ENCODE measurements at places on chromosomes 13 and 19.

GRCh38 chr13:83184819-83185218 is 697.5 kb downstream of the SLITRK1 start:
- no peak for DNase-seq

DNA sequence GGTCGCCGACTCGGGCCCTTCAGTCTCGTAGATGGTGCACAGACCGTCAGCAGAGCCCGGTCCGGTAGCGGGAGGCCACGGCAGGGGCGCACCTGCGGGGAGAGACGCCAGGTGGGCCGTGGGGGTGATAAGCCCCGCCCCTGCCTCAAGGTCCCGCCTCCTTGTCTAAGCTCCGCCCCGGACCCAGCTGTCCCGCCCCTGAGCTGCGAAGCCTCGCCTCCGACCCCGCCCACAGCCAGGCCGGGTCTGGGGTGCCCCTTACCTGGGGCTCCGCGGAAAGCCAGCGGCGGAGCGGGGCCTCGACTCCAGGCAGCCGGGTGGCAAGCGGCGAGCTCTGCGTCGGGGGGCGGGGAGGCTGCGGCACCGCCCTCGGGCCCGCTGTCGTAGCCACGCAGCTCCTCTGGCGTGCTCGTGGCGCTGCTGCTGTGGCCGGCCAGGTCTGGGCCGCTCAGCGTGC is 4.7 kb downstream of the PRR36 start:
- DNase-seq: peak; percentile 84

DNA sequence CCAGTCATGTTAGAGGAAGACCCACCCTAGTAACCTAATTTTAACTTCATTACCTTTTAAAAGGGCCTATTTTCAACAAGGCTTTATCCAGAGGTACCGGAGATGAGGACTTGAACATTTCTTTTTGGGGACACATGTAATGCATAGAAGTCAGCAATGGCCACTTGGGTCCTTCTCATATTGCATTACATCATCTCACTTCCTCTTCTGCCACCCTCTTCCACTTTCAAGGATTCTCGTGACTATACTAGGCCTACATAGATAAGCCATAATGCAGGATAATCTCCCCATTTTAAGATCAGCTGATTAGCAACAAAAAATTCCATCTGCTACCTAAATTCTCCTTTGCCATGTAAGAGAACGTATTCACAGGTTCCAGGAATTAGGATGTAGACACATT is 557.2 kb downstream of the KCTD12 start:
- DNase-seq: no peak

DNA sequence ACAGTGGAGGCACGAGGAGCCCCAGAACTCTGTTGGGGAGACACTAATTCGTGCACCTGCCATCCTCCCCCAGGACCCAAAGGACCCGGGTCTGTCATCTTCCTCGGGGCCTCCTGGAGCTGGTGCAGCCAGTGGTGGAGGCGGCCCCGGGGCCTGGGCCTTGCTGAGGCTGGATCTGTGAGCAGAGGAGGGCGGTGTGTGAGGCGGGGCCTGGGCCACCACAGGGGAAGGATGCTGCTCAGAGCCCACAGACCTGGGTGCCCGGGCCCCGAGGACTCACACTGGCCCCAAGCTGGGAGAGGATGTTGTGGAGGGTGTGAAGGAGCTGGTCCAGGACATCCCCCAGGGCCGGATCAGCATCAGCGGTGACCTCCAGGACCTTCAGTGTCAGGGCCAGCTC is 8.3 kb downstream of the IFNL3 start:
- DNase-seq: no peak

- no peak for DNase-seq
Observed at GRCh38 chr13:49922301-49922700, 13.8 kb downstream of the SPRYD7 start.

DNA sequence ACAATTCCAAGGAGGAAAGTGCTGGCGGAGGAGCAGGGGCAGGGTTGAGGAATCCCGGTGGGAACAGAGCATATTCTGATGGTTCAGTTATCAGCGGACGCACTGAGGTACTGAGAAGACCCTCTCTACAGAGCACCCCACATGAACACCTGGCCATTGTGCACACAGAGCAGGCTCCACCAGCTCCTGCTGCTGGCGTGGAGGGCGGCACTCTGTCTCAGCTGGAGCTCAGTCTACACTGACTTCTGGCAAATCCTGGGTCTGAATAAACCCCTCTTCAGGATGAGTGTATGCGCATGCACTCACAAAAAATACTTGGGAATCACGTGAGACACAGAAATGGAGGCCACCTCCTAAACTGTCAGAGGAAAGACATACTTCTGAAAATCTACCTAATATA is 114.4 kb upstream of the IRS2 start:
- DNase-seq: no peak

DNA sequence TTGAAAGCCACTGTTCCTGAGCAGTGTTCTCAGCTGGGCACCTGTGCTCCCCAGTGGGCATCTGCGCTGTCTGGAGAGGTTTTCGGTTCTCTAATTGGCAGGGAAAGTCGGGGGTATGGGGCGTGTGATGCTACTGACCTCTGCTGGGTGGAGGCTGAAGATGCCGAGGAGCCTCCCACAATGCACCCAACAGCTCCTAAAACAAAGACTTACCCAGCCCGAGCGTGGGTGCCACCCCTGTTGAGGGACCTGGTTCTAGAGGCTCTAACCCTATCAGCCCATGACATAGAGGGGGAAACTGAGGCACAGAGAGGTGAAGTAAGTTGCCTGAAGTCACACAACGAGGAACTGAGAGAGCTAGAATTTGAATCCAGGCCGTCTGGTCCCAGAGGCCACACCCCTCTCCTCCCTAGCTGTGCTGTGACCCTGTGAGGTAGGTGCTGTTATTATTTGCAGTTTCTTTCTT is 2.3 kb downstream of the SPACA4 start:
- no peak for DNase-seq

DNA sequence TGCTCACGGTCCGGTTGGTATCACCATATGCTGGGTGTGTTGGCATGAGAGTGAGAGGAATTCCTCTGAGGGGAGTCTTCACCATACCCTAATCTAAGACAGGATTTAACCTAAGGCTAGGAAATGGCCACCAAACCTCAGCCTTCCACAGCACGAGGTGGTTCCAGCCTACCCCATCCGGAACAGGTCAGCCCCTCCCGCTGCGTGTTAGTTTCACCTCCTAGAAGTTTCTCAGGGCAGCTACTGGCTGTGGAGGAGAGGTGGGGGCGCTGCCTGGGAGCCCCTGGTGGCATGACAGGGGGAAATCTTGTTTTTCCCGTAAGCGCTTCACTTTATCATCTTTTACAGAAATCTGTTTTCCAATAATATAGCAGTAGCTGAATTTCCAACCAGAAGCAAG is 55.1 kb downstream of the RGCC start:
- DNase-seq: no peak

DNA sequence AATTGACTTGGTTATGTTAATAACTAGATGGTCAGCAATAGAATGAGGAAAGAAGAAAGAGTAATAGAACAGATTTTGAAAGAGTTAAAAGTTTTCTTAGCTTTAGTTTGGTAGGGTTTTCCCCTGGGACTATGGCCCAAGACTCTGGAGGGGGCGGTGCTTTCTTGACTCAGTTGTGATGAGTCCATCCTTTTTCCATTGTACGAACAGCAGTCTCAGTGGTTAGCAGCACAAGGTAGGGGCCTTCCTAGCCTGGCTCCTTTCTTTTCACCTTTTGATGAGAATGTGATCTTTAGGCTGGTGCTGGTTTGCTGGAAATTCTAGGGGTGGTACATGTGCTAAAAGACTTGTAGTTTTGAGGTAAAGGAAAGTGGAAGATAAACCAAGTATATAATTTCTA is 38.8 kb downstream of the ZNF506 start:
- no peak for DNase-seq

DNA sequence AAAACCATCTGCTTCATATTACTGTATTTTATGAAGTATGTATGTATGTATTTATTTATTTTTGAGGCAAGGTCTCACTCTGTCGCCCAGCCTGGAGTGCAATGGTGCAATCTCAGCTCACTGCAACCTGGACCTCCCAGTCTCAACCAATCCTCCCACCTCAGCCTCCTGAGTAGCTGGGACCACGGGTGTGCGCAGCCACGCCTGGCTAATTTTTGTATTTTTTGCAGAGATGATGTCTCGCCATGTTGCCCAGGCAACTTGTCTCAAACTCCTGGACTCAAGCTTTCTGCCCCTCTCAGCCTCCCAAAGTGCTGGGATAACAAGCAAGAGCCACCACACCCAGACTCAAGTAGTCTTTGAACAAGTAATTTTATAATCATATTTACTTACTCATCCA is 5.5 kb downstream of the KATNAL1 start:
- DNase-seq: no peak

- no peak for DNase-seq
Observed at GRCh38 chr19:18704971-18705370, 21.5 kb downstream of the CRTC1 start.

- DNase-seq: no peak
Observed at GRCh38 chr13:65497265-65497664, 1732.9 kb downstream of the PCDH9 start.

GRCh38 chr19:806815-807421 is 9.7 kb downstream of the PTBP1 start:
- DNase-seq: no peak

DNA sequence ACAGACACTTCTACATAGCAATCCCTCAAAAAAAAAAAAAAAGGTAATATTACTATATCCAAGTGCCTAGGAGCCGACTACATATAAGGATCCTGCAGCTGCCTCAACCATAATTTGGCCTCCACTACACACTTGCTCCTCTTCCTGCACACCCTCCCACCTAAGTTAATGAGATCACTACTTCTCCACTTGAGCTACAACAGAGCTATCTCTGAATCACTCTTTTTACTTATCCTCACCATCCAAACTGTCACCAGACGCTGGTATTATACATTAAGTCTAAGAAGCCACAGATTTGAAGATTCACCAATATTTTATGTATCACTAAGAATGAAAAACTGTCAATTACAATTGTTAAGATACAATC is 8.3 kb downstream of the OBI1 start:
- DNase-seq: no peak

DNA sequence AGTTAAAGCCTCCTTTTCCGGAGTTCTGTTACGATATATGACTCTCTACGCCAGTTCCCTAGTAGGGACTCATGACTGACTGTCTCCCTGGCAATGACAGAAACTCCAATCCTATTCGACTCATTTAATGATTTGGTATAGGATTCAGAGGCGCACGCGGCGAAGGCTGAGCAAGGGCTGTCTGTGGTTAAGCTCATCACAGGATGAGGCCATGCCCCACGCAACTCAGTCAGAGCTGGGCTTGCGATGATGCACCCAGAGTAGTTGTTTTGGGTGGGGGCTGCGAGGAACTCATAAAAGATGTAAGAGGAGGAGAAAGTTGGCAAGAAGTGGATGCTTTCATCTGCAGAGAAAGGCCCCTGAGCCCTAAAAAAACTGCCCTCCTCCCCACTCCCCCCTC is 468 bp upstream of the SERTM1 start:
- DNase-seq: no peak

DNA sequence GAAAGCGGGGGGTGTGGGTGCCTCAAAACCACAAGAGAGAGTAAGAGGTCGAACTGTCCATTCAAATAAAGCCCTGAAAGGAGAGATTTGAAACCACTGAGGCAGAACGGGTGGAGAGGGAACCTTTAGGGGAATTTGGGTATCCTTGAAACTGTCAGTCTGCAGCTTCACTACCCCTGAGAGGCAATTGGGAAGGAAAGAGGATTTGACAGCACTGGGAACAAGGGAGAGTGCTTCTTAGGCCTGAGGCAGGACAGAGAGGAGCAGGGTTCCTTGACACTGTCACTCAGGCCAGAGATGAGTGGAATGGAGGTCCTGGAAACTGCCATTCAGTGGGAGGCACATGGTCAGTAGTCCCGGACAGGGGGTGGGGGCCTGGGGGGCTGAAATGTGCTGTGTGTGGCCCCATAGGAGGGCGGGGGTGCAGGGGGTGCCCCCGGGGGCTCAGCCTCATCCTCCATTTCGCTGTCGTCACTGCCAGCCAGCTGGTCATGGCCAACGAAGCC is 5.0 kb downstream of the GFY start:
- DNase-seq: no peak

- no peak for DNase-seq
Observed at GRCh38 chr19:5369962-5370367, 29.4 kb upstream of the PTPRS start.

Measured in right kidney (tissue), 9 donors.